Central memory CD8-positive, alpha-beta T cell (primary cell): ENCODE measurements at places on chromosomes 11 and 22.

GRCh38 chr11:41282395-41282794 is 177.1 kb downstream of the LRRC4C start:
- DNase-seq: no peak

DNA sequence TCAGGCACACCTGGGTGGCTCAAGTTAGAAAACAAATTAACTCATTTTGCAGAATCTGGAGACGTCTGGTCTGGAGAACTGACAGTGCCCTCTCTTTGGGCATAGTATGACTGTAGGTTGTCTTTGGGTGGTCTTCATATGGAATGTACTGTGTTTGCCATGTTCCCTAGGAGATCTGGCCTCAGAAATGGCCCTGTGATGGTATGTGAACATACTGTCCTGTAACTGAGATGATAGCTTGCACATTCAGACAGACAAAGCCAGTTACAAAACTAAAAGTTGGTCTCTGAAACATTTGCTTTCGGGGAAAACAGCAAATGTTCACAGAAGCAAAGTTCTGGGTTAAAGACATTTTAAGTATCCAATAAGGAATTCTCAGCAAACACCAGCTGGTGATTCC is 29.7 kb downstream of the CD44 start:
- DNase-seq: no peak

- no peak for DNase-seq
These were observed 75.3 kb downstream of the MED15 start for GRCh38 chr22:20582520-20583361.

DNA sequence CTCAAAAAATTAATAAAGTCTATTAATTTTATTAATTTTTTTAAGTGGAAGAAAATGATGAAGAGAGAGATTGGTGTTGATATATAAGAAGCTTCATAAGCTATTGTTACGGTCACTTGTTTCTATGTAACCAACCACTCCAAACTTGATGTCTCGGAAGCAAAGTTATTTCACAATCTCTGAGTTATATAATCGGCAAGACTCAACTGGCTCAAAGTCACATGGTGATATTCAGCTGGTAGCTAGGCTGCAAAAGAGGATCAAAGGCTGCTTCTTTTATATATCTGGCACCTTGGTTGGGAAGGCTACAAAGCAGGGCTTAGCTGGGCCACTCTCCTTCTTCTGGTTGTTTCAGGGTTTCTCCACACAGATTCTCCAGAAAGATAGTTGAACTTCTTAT is 245.1 kb upstream of the ARHGAP42 start:
- DNase-seq: no peak

GRCh38 chr11:124837491-124837856 is 27.8 kb upstream of the ROBO3 start:
- no peak for DNase-seq

- no peak for DNase-seq
These were observed 808 bp upstream of the IFITM2 start for GRCh38 chr11:306645-307371.

DNA sequence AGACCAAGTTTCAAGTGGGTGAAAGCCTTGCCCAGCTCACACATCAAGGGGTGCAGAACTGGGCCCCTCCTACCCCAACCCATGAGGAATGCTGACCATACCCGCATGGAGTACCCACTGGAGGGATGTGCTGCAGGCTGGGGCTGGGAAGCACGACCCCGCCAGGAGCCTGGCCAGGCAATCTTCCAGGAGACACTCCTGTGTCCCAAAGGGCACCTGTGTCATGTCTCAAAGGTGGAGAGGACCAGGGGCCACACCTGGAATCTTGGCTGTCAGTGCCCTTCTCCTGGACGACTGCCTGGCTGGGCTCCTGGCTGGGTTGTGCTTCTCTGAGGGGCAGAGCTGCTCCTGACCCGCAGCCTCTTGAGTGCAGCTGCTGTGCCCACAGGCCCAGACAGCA is 6.7 kb downstream of the ARAP1 start:
- DNase-seq: no peak

DNA sequence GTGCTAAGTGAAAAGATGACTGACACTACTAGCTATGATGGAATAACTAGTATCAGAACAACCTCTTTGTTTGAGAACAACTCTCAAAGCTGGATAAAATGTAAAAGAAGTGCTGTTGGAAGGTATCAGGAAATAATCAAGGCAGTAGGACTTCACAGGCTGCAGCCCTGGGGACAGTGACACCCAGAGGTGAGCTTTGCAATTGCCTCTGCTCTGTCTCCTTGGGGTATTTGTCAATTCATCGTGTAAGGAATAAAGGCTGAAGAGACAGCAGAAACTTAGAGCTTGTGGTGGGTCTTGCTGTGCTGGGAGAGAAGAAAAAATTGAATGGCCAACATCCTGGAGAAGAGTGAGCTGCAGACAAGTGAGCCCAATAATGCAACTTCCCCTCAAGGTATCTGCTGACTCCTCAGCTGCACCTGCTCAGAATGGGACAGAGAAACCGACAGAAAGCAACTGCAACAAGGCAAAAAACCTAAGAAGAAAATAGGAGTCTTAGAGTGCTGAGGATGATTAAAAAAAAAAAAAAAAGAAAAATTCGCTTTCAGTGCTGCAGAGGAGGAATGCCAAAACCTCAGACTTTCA is 141.1 kb downstream of the RCN1 start:
- no peak for DNase-seq

DNA sequence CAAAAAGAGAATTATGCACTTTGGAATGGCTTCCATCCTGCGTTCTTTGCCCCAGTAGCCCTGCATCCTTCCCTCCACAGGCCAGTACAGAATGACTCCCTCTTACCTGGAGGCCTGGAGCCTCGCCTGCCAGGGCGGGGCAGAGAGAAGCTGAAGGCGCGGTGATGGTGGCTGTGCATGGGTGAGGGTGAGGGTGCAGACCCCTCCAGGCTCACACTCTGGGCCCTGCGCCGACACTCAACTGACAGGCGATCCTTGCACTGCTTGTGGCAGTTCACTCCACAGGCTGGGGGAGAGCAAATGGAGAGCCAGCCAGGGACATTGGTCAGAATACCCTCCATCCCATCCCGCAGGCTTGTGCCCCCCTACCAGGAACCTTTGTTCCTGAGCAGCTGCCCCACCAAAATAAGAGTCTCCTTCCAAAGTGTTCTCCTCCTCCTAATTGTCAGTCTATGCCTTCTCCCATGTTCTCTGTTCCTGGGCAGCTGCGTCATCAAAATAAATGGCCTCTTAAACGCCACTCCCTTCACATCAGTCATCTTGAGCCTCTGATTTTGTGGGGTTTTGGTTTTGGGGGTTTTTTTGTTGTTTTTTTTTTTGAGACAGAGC is 5.9 kb upstream of the NRXN2 start:
- no peak for DNase-seq

DNA sequence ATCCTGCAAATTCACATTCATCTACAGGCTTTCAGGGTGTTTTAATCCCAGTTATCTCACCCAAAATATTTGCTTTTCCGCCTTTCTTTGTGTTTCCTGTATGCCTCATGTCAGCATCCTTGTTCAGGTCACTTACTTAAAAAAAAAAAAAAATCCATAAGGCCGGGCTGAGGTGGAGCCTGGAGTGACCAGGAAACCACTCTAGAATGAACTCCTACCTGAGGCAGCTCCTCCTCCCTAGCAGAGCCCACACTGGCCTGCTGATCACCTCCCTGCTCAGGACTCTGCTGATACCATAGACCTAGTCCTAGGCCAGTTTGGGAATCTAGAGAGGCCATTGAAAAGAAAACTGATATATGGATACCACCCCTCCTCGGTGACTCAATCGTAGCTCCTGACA is 8.7 kb upstream of the DGAT2 start:
- no peak for DNase-seq

- no peak for DNase-seq
These were observed 84.7 kb upstream of the AKIP1 start for GRCh38 chr11:8826139-8826786.

- no peak for DNase-seq
These were observed 4.7 kb downstream of the TBC1D10C start for GRCh38 chr11:67408437-67409200.

DNA sequence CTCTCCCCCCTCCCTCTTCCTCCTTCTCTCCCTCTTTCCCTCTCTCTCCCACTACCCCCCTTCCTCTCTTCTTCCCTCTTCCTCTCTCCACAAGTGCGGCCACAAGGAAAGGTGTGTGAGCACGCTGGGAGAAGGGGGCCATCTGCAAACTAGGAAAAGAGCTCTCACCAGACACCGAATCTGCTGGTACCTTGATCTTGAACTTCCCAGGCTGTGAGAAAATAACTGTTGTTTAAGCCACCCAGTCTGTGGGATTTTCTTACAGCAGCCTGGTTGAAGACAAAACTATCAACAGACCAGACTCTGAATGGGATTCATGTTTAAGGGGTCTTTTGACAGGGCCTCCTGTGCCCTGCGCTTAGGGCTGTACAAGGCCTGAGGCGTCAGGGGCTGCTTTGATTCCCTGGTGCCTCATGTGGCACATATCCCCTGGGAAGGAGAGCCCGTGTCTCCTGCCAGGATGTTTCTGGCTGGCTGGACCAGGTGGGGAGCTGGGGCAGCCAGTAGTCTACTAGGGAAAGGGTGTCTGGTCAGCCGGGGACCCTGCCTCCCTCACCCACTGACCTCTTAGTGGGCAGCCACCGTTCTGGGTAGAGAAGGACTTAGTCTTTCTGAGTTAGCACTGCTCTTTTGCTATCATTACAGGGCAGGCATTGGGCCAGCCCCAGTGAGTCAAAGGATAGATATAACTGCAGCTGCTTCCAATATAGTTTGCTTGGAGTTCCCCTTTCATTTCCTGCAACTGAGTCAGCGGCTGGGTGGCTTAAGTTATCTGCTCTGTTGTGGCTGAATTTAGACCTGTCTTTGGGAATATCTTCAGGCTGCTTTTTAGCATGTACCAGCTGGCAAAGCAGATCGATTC is 6.2 kb downstream of the PANX1 start:
- no peak for DNase-seq

DNA sequence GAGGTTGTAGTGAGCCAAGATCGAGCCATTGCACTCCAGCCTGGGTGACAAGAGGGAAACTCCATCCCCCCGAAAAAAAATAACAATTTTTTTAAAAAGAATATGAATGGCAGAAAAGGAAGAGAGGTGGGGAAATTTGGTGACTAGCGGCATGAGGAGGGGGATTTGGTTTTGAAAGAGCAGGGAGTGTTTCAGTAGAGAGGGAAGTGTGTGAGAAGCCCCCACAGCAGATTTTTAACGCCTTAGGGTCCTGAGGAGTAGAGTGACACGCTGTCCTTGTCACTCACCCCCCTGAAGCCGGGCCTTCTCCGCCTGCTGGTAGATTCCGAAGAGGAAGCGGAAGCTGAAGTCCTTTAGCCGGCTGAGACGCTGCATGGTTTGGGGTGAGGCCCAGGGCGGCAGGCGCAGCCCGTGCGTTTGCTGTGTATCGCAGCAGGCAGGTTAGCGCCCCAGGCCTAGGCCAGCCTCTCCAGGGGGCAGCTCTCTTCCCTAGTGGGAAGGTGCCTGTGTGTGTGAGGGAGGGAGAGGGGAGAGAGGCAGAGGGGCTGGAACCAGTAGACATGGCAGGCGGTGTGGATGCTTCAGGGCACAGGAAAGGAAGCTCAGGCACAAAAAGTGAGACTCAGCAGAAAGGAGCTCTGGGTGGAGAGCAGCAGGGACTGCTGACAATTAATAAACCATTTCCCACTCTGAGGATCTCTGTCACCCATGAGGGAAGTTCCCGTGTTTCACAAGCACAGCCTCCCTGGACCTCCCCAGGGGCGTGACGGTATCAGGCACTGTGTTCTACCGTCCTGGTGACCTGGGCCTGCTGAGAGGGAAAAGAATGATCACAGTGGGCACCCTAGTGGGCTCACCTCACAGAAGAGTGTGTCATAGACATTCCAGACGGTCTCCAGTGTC is 3.9 kb downstream of the ACP2 start:
- no peak for DNase-seq
